ENCODE measurements at places on chromosomes 13 and 19.

DNA sequence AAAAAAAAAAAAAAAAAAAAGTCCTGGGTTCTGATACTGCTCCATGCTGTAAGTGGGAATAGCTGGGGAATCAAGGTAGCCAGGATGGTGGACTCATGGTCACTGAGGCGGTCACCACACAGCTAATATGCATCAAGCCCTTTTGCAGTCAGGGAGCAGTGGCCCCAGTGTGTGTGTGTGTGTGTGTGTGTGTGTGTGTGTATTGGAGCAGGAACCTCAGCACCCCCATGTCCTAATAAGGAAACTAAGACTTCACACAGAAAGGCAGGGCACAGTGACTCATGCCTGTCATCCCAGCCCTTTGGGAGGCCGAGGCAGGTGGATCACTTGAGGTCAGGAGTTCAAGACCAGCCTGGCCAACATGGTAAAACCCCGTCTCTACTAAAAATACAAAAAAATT, 12.0 kb downstream of the B3GNT3 start:
- peak; percentile 71 for DNase-seq

DNA sequence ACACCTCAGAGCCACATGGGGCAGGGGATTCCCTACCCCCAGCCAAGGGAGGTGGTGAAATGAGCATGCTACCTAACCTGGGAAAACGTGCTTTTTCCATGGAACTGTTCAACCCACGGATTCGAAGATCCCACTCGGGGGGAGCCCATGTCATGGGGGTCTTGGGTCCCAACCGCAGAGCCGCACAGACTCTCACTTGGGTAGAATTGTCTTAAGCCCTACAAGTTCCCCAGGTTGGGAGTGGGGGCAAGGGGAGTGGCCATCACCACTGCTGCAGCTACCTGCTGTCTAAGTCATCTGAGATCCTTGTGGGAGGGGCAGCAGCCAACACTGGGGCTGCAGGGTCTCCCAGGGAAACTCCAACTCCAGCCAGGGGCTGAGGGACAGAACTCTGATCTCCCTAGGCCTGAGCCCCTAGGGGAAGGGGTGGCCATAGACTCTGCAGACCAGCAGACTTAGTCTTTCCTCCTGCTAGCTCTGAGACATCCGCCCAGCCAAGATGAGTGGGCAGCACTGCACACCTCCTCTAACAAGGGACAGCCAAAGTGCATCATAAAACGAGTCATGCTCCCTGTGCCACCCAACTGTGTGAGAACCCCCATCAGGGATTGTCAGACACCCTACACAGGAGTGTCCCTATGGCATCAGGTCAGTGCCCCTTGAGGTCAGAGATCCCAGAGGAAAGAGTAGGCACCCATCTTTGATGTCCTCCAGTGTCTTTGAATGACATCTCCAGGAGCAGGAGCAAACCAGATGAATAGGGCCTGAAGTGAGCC, 610.4 kb upstream of the SLITRK6 start:
- DNase-seq, result no peak

- no peak for DNase-seq
Observed at GRCh38 chr13:105207572-105208293, 1327.7 kb downstream of the EFNB2 start.

GRCh38 chr19:10820173-10820572, 15.8 kb downstream of the TMED1 start:
- DNase-seq, result no peak

DNA sequence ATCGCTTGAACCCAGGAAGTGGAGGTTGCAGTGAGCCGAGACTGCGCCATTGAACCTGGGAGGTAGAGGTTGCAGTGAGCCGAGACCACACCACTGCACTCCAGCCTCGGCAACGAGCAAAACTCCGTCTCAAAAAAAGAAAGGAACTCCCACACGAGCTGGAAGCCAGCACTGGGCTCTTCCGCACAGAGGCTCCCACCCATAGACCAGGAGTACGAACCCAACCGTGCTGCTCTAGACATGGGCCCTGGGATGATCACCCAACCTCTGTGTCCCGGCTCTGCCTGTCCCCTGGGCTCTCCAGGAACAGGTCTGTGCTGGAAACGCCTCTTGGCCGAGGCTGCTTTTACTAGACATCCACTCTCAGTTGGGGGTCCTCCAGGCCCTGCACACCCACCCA, 12.0 kb downstream of the DOT1L start:
- no peak for DNase-seq

DNA sequence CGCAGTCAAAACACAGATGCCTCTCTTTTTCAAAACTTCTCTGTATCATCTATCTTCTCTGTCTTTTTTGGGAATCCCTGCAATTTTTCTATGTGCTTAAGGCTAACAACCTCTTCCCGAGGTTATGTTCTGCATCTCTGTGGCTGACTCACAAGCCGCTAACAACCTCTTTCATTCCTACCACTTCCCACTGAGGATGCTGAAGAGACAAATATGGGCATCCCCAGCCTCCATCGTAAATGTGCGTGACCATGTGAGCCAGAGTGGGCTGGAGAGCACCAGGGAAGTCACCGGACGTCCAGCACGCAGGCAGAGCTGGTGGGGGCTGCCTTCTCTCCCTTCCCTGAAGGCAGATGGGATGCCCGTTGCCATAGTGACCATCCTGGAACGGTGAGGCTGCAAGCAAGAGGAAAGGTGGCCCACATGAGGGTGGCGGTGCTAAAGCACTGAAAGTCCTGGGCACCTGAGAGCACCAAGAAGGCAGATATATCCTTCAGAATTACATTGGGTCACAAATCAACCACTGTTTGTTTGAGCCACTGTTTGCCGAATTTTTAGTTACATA, 122.8 kb downstream of the SHISA2 start:
- no peak for DNase-seq

DNA sequence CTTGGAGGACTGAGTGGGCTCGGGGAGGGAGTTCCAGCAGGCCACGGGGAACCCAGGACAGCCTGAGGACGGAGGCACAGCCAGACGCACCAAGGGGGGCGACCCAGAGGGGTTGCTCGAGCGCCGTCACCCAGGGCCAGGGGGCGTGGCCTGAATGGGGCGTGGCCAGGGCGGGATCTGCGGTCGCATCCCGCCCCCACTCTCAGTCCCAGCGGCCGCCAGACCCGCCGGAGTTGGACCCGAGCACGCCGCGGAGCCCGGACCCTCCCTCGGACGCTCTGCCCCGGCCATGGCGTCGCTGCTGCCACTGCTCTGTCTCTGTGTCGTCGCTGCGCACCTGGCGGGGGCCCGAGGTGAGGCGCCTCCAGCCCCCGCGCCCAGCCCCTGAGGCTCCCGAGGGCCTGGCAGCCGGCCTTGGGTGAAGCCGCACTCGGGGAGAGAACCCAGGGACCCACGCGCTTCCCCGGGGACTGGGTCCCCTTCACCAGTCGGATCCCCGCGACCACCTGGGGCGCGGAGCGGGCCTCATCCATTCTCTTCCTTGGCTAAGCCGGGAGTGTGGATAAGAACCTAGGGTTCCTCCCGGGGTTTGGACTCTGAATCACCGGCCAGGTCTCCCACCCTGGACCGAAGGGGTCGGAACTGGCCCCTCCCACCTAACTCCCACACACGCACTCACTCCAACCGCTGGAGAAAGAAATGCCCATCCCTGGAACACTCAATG, at the start of gene CILP2:
Gene CILP2 (plus strand): TSS at position 205 of the 724 bp plus-strand sequence. CDS start 85 bp downstream, at position 290.
- DNase-seq, result no peak

GRCh38 chr13:69035771-69036170, 1071.9 kb upstream of the ATXN8OS start:
- no peak for DNase-seq

GRCh38 chr19:46404055-46404752, 9.2 kb downstream of the CCDC8 start:
- no peak for DNase-seq

- DNase-seq, result peak; percentile 83
Observed at GRCh38 chr13:25065974-25066770, 29.8 kb upstream of the PABPC3 start.

DNA sequence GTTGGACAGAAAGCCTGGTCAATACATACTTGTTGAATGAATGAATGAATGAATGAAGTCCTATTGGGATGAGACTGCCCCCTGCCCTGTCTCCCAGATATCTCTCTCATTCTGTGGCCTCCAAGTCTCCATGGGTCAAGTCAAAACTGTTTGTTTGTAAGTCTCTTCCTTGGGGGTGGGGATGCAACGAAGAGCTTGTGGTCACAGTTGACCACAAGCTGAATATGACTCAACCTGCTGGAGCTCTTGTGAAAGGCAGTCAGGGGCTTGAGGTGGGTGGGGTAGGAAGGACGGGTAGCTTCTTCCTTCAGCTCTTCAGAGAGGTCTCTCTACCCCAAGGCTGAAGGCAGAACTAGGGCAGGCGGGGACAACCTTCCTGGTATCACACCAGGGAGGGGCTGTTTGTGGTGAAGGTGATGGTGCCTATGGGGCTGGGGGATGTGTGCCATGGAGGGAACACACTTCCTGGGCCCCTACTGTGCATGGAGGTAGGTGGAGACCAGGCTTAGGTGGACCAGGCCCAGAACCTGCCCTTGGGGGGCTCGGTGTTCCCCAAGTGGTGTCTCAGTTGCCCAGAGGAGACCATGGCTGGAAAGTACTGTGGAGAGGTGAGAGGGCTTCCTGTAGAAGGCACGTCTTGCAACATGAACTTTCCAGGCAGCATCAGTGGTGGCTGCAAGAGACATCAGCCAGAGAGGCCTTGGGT, 8.0 kb downstream of the MYO1F start:
- DNase-seq, result peak; percentile 100

DNA sequence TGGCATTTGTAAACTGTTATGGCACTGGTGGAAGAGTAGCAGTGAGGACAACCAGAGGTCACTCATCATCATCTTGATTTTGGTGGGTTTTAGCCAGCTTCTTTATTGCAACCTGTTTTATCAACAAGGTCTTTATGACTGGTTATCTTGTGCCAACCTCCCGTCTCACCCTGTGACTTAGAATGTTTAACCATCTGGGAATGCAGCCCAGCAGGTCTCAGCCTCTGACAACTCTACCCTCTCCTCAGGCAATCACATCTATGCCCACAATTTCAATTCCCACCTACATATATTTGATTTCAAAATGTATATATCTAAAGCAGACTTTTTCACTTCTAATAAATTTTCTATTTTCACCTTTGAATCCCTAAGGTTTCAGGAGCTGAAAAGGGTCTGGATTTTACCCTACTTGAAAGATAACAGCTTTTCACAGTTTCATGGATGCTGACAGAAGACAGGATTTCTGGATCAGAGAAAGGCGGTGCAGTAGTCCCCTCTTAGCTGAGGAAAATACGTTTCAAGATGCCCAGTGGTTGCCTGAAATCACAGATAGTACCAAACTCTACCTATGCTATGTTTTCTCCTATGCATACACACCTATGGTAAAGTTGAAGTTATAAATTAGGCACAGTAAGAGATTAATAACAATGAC, 1171.8 kb downstream of the DIAPH3 start:
- no peak for DNase-seq

DNA sequence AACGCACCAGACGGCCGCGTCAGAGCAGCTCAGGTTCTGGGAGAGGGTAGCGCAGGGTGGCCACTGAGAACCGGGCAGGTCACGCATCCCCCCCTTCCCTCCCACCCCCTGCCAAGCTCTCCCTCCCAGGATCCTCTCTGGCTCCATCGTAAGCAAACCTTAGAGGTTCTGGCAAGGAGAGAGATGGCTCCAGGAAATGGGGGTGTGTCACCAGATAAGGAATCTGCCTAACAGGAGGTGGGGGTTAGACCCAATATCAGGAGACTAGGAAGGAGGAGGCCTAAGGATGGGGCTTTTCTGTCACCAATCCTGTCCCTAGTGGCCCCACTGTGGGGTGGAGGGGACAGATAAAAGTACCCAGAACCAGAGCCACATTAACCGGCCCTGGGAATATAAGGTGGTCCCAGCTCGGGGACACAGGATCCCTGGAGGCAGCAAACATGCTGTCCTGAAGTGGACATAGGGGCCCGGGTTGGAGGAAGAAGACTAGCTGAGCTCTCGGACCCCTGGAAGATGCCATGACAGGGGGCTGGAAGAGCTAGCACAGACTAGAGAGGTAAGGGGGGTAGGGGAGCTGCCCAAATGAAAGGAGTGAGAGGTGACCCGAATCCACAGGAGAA, 1.9 kb downstream of the PPP1R12C start:
- DNase-seq, result no peak

GRCh38 chr13:71360041-71360440, 507.0 kb downstream of the DACH1 start:
- DNase-seq, result no peak

GRCh38 chr19:35143818-35144217, 763 bp downstream of the FXYD7 start:
- DNase-seq, result no peak

DNA sequence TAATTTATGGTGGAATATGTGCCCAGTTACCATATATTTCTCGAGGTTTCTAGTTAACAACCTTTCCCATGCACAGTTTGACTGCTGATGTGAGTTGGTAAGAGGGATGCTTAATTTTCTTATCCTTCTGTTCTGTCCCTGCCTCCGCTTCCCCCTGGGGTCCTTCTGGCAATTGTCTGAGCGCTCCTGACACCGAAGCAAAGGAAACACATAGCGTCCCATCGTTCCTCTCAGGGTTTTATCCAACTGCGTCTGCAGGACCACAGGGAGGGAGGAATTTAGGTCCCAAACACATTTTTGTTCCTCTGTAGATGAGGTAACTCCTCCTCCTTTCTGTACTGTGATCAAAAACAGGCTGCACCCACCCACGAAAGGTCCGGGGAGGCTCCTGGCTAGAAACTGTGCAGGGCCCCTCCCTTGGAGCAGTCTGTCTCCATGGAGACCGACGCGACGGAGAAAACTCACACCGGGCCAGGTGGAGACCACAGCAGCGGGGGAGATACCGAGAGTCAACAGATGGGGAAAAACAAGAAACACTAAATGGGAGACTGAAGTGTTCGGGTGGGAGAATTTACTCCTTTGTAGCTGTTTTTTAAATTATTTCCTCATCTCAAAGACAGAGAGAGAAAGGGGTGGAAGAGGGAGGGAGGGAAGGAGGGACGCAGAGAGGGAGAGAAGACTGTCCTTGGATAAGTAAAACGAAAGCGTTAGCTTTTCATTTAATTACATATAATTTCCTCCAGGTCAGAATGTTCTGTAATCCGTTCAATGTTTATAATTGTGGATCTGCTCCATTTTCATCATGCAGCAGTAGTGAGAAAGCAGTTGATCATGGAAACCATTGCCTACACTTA, 191.8 kb upstream of the NBEA start:
- no peak for DNase-seq

- DNase-seq, result no peak
Observed at GRCh38 chr13:27962982-27963381, 6.1 kb downstream of the CDX2 start.

- DNase-seq, result no peak
Observed at GRCh38 chr19:45234089-45234869, 10.9 kb downstream of the EXOC3L2 start.

- no peak for DNase-seq
Observed at GRCh38 chr13:102176846-102177245, 225.0 kb downstream of the FGF14 start.

- DNase-seq, result no peak
Observed at GRCh38 chr13:34249546-34250039, 431.6 kb downstream of the RFC3 start.

GRCh38 chr19:19477705-19478383, 37.5 kb downstream of the TSSK6 start:
- no peak for DNase-seq

Measured in MV-4-11 (cell line).